GOT3 (cell line): ENCODE measurements at places on chromosomes 13 and 19.

DNA sequence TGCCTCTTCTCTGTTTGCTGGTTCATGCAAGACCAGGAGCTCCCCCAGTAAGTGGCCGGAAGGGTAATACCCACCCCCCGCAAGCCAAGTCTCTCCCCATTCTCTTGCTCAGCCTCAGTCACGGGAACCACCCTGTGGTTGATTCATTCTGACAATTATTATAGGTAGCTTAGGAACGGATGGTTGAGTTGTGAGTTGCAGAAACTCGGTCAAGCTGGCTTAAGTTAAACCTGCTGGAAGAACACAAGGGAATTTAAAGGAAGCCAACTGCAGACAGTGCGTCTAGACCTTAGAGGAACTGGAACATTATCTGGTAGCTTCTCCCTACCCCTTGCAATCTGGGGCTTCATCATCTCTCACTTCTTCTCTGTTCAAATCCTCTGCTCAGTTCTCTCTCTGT lies 8.9 kb downstream of the FPR1 start:
- no peak for DNase-seq

DNA sequence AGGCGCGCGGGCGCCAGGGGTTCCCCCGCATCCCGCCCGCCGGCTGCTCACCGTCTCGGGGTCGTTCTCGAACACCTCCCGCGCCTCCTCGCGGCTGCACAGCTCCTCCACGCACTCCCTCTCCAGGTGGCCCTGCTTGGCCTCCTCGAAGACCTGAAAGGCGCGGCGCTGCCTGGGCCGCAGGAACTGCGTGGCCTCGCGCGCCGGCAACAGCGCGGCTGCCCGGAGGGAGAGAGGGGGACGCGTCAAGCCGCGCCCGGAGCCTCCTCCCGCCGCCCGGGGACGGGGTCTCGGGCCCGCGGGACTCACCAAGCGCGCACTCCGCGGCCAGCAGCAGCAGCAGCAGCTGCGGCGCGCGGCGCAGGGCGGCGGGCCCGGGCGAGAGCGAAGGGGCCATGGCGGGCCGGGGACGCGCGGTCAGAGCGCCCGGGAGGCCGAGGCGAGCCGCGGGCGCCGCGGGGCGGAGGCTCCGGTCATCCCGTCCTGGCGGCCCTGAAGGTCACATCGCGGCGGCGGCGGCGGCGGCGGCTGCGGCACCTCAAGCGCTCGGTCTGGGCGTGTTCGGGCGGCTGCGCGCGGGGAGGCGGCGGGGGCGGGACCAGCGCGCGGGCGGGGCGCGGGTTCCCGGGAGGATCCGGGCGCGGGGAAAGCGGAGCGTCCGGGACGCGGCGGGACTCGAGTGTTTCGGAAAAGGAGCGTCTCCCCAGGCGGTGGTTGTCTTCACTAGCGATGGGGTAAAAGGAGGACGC lies at the start of gene GAS6:
Gene GAS6 (minus strand): TSS at position 553 of the 749 bp plus-strand sequence. CDS start 156 bp downstream, at position 397.
- no peak for DNase-seq

DNA sequence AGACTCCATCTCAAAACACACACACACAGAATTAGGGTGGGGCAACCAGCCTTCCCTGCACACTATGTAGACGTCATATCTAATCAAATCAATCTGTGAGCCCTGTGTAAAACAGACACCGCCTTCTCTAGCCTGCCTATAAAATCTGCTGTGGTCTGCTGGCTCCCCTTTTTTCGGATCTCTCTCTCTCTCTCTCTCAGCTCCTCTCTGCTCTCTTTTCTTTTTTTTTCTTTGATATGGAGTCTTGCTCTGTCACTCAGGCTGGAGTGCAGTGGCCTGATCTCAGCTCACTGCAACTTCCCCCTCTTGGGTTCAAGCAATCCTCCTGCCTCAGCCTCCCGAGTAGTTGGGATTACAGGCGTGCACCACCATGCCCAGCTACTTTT lies 11.8 kb upstream of the CD70 start:
- no peak for DNase-seq

GRCh38 chr13:47409778-47410177 lies 512.9 kb upstream of the HTR2A start:
- DNase-seq: no peak

GRCh38 chr13:93343097-93343496 lies 116.5 kb downstream of the GPC6 start:
- DNase-seq: no peak

DNA sequence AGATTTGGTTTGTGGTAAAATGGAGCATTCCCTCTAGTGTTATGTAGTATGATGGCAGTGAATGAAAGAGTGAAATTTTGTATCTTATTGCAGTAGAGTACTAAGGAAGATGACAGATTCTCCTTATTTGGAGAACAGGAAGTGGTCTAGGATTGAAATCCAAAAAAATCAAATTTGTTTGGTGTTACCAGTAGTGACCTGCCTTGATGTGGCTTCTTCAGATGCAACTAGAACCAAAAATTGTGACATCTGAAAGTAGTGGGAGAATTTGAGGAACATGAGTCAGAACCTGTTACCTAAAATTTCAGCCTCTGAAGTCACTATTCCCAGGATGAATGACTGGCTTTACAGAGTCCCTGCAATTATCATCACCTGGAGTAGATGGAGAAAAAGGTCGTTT lies 165.9 kb downstream of the KLF5 start:
- no peak for DNase-seq

DNA sequence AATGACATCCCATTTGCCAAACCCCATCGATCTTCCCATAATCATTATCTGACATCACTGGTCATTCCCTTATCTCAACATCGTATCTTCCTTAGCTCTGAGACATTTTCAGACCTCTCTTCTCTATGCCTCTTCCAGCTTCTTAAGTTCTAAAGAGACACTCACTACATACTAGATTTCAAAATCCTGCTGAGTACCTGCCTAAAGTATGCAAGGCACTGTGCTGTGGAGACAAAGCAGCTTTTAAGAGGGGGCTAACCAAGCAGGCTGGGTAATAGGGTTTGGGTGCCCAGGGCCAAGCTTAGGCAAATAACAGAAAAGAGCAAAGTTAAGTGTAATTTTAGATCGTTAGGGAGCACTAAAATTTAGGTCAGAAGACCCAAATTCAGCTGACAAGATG lies 3.4 kb upstream of the POMP start:
- DNase-seq: no peak

DNA sequence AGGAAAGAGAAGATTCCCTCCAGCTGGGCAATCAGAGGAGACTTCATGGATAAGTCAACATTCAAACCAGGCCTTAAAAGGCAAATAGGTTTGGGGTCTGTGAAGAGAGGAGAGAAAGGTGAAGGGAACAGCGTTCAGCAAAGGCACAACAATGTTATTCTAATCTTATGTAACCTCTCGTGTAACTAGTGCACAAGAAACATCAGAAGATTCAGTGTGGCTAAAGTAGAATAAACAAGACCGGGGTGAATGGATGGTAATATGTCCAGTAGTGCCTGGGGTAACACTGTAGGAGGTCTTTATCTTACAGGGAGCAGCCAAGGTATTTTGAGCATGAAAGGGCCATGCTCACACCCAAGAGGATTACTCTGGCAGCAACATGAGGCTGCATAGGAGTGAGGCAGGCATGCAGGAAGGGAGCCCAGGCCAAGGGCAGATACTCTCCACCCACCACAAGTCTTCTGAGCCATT lies 24.1 kb downstream of the LHFPL6 start:
- DNase-seq: no peak

DNA sequence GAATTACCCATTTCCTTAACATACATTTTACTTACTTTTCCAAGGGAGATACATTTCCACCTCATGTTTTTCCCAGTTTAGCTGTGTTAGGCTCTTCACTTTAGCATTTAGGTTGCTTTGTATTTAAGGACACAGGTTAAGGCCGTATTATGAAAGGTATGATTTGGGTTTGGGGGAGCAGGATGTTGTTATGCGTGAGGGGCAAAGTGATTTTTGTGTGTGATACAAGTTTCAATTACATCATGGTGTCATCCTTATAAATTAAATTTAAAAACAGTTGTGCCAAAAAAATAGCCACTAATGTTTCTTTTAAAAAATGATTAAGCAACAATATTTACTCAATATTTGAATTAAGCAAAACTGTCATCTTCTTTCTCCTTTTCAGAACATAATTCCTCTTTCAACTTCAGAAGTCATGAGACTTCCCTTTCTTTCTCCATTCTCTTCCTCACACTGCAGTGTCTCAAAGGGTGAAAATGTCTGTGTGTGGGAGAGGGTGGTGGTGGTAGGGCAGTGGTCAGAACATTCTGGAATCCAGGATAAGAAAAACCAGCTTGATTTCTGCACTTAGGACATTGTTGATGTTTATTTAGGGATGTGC lies 126.2 kb downstream of the KCNRG start:
- DNase-seq: no peak

DNA sequence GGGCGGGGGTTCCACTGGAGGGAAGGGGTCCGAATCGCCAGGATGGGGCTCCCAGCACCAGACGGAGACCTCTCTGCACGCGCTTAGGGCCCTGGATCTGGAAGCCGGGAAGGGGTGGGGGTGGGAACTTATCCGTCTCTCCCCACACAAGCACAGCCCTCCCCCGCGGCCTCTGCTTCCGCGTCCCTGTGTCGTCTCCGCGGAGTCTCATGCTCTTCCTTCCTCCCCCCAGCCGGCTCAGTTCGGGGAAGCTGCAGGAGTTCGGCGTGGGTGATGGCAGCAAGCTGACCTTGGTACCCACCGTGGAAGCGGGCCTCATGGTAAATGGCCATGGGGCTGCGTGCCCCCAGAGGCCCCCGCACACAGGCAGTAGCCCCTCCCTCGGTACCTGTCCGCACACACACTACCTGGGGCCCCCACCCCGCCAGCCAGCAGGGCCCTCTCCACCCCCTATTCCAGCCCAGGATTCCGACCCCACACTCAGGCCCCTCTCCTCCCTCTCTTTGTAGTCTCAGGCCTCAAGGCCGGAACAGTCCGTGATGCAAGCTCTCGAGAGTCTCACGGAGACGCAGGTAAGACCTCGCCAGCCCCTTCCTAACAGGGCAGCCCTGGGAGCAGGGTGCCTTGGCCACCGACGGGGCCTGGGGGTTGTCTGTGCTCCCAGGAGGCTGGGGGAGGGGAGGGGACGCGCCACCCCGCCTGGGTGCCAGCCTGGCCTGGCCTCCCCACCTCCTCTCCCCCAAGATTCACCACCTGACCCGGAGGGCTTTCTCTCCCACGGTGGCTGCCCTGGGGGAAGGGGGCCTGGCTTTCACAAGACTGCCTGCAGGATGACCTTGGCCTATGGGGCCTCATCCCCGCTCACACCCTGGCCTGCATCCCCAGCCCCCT lies 3.2 kb downstream of the MIDN start:
- DNase-seq: no peak

- no peak for DNase-seq
These were observed 31.7 kb upstream of the USP29 start for GRCh38 chr19:57088133-57088532.

- DNase-seq: no peak
These were observed 1.7 kb upstream of the SLITRK5 start for GRCh38 chr13:87669379-87669978.

GRCh38 chr13:42219876-42220275 lies 52.1 kb upstream of the AKAP11 start:
- DNase-seq: no peak

GRCh38 chr13:43874504-43875092 lies 4.9 kb downstream of the CCDC122 start:
- no peak for DNase-seq

DNA sequence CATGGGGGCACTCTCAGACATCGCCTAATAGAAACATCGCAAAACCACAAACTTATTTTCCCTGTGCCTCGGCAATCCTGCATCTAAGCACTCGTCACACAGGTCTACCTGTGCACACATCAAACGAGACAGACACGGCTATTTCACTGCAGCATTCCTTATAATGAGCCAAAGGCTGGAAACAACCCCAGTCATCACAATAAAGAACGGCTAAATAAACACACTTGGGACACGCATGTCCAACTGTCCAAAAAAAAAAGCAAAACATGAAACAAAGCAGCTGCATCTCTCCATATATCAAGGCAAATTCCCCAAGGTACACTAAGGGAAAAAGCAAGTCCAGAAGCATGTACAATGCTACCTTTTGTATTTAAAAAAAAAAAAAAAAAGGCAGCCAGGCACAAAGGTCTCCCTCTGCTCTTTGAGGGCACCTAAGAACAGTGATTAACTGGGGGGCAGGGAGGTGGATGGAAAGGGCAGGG lies 27.2 kb upstream of the CCNP start:
- no peak for DNase-seq

DNA sequence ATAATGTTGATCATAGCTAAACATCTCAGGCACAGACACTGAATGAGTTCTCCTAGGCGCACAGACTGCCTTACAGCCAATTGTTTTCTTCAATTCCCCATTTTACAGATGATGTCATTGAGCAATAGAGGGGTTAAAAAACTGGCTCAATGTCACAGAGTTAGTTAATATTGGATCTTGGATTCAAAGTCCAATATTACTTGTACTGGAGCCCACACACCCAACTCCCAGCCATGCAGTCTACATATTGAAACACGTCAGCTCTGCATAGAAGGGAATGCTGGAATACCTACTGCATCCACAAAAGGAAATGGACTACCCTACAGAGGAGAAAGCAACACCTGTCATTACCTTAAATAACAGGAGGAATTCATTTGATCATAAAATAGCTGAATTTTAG lies 76.1 kb upstream of the SLC15A1 start:
- DNase-seq: no peak

- no peak for DNase-seq
These were observed 9.1 kb downstream of the FFAR2 start for GRCh38 chr19:35457173-35457572.

DNA sequence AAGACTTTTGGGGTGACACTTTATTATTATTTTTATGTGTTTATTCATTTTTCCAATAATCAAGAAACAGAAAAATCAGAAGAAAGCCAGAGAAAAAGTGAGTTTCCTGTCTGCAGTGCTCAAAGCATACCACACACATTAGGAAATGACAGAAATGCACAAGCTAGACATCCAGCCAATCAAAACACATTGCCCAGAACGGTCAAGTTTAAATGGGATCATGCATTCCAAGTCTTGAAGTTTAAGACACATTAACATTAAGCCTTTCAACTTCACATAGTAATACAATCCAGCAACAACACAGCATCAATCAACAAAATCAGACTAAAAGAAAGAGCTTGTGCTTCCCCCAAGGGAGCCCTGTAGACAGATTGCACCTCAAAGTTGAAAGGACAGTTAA lies 28.7 kb upstream of the MEDAG start:
- DNase-seq: no peak

GRCh38 chr13:35549481-35549880 lies 73.0 kb upstream of the MAB21L1 start:
- no peak for DNase-seq

- DNase-seq: no peak
These were observed 125.3 kb upstream of the C1QTNF9B start for GRCh38 chr13:24022568-24022967.

GRCh38 chr13:59263531-59263930 lies 900.2 kb downstream of the DIAPH3 start:
- no peak for DNase-seq
